ENCODE measurements at places on chromosomes 1 and 21.

DNA sequence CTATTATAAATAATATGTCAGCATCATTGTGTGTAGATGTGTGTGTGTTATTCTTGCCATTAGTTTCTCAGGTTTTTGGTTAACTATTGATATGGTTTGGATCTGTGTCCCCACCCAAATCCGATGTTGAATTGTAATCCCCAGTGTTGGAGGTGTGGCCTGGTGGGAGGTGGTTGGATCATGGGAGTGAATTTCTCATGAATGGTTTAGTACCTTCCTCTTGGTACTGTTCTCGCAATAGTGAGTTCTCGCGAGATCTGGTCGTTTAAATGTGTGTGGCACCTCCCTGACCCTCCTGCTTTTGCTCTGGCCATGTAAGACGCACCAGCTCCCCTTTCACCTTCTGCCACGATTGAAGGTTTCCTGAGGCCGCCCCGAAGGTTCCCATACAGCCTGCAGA lies 9.6 kb upstream of the POFUT2 start:
- no peak overlapping the region for H3K4me3 ChIP-seq
- H3K27me3 ChIP-seq = no peaks in the 10 kb centered on the region
- H3K27ac ChIP-seq = no peak overlapping the region
- no peaks in the 10 kb centered on the region for H3K36me3 ChIP-seq
- no peak for DNase-seq

DNA sequence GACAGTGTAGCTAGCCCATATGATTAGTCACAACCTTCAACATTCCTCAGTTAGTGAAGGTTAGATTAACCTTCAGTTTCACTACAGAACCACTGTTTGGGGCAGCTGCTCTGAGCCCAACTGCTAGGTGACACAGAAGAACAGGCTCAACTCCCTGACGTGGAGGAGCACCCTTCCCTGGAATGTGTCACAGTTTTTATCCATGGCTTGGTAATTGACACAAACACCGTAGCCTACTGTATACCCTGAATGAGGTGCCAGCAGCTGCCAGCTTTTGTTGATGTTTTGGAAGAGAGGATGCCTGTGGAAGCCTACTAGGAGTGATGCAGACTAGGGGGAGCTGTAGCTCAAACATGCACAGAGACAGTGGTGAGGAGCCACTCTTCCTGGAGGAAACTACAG lies 56.6 kb upstream of the CR2 start:
- no peak overlapping the region for H3K27ac ChIP-seq
- H3K4me1 ChIP-seq = no peaks in the 10 kb centered on the region
- no peak overlapping the region for H3K4me3 ChIP-seq
- H3K27me3 ChIP-seq = no peaks in the 10 kb centered on the region
- H3K36me3 ChIP-seq = no peaks in the 10 kb centered on the region

DNA sequence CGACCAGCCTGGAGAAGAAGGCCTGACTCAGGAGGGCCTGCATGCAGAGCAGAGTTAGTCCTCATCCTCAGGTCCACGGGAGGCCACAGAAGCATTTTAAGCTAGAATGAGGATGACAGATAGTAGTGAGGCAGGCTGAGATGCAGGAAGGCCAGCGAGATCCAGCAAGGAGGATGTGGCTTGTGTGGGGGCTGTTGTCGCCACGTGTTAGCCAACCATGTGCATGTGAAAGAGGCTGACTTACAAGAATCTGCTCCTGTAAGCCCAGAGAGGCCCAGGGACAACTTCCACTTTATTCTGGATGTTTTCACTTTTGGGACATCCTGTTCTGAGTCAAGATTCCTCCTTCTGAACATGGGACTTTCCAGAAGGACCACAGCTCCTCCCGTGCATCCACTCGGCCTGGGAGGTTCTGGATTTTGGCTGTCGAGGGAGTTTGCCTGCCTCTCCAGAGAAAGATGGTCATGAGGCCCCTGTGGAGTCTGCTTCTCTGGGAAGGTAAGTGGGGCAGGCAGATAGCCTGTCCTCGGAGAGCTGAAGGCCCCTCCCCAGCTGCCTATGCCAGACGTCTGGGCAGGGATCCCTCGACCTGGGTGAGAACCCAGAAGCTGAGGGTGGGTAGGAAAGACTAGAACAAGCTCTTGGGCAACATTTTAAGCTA lies at the start of gene SLAMF8:
SLAMF8 (plus strand) TSS at position 433 of the 661 bp plus-strand sequence; CDS start at position 459, 26 bp downstream.
- no peaks in the 10 kb centered on the region for H3K36me3 ChIP-seq
- H3K27ac ChIP-seq = no peak within 1 kb of the TSS
- H3K27me3 ChIP-seq = no peaks in the 10 kb centered on the region
- no peak within 1 kb of the TSS for H3K4me3 ChIP-seq
- no peaks in the 10 kb centered on the region for H3K4me1 ChIP-seq

DNA sequence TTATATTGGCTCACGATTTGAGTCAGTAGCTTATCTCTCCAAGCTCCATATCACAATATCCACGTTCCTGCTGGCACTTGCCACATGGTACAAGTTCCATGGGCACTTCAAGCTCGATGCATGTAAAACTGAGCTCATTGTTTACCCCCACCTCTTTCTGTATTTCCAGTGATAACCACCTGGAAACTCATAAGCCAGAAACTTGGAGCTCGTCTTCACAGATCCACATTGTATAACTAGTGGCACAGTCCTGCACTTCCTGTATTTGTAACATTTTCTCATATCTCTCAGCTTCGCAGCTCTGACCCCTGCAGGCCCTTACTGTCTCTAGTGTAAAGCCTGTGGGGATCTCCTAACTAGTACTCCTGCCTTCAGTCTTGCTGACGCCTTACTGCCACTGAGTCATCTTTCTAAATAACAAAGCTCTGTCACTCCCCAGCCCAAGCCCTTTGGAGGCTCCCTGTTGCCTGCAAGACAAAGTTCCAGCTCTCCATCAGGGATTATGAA lies 6.5 kb upstream of the C2CD4D start:
- H3K4me3 ChIP-seq = no peak overlapping the region
- H3K4me1 ChIP-seq = no peaks in the 10 kb centered on the region
- H3K27ac ChIP-seq = no peak overlapping the region
- no peak for DNase-seq
- H3K36me3 ChIP-seq = no peaks in the 10 kb centered on the region

DNA sequence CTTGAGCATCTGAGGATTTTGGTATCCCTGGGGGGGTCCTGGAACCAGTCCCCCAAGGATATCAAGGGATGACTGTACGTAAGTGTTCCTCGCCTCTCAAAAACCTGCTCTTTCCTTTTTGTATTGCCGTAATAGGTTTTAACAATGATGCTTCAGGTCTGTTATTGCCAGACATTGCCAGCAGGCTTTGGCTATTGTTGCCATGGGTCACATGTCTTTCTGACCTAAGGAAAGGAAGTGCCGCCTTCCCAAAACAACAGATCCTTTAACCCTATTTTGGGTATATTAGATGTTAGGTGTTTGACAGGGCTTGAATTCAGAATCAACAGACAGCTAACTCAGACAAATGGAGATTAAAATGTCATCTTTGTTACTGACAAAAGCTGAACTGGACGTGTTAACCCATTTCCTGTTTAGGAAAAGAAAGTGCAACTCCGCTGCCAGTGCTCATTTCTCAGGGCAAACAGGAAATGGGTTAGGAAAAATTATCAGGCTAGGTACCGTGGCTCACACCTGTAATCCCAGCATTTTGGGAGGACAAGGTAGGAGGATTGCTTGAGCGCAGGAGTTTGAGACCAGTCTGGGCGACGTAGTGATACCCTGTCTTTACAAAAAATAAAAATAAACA lies 12.4 kb upstream of the PRPF38B start:
- no peak overlapping the region for H3K27ac ChIP-seq
- H3K4me1 ChIP-seq = no peaks in the 10 kb centered on the region
- no peak overlapping the region for H3K4me3 ChIP-seq
- no peak for DNase-seq

DNA sequence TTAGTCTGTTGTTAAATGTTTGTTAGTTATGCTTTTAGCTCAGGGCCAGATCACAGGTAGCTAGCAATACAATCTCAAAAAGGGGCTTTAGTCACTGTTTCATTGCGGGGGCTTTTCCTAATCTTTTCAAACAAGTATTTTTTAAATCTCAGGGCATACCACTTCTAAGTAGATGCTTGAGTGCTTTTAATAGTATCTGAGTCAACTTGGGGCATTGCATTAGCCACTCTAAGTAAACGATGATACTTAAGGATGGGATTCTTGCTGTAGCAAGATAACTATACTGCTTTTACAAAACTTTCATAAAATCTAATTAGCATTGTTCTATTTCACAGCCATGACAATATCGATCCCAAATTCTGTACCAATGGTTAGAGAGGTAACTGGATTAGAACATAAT lies 11.6 kb downstream of the CDC42BPA start:
- no peaks in the 10 kb centered on the region for H3K36me3 ChIP-seq
- H3K4me3 ChIP-seq = no peak overlapping the region
- DNase-seq = no peak

- no peaks in the 10 kb centered on the region for H3K4me1 ChIP-seq
- H3K27ac ChIP-seq = no peak overlapping the region
Observed at GRCh38 chr1:240936911-240937668, 325.1 kb upstream of the GREM2 start.

Measured in small intestine (tissue), 16 donors.